Kidney (tissue), 22 donors: ENCODE measurements at places on chromosomes 2 and 18. TPM values are rescaled to one million over a fixed set of nuclear protein-coding genes. Genes with fewer than 3 reads are reported as not detected.
A peak's percentile ranks its signal among the peaks of the same experiment; 100 is the strongest.

MFSD2B gene
- not detected for polyA plus RNA-seq

- DNase-seq = no peak
Observed at GRCh38 chr2:79711098-79711497, 198.2 kb downstream of the CTNNA2 start.

GRCh38 chr2:138711812-138712211 is 68.4 kb downstream of the NXPH2 start:
- no peak for DNase-seq

DNA sequence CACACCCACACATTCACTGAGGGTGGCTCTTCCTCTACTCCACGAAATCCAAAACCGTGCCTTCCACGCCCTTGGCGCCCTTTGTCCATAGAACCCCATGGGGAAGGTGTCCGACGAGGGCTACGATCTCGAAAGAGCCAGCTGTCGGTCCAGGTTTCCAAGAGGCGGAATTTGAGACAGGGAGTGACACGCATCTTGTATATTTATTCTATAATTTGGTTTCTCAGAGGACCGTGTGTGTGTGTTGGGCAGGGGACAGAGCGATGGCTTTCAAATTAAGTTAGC is 726 bp downstream of the C2orf69 start:
- no peak for DNase-seq

GRCh38 chr2:11945139-11946126 is 199.0 kb downstream of the LPIN1 start:
- no peak for DNase-seq

DNA sequence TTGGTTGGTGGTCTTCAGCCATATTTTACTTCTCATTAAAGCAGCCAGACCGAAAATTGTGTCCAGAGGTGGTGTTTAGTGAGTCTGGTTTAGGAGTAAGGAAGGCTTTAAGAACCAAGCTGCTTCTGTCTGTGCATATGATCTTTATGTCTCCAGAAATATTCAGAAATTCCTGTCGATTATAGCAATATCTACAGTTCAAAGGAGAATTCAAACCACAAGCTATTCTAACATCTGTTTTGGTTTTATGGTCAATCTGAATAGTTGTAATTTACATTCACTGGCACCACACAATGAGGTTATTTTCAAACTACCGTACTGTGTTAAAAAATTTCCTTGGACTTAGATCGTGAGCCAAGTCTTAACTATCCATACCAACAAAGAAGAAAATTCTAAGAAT is 11.3 kb downstream of the UPP2 start:
- no peak for DNase-seq

- DNase-seq = no peak
Observed at GRCh38 chr2:67752199-67752598, 310.6 kb downstream of the C1D start.

ATP9B gene
- polyA plus RNA-seq = 10.0 TPM

AP1S3 gene
- polyA plus RNA-seq = 2.5 TPM

RTP5 gene
- not detected for polyA plus RNA-seq

DNA sequence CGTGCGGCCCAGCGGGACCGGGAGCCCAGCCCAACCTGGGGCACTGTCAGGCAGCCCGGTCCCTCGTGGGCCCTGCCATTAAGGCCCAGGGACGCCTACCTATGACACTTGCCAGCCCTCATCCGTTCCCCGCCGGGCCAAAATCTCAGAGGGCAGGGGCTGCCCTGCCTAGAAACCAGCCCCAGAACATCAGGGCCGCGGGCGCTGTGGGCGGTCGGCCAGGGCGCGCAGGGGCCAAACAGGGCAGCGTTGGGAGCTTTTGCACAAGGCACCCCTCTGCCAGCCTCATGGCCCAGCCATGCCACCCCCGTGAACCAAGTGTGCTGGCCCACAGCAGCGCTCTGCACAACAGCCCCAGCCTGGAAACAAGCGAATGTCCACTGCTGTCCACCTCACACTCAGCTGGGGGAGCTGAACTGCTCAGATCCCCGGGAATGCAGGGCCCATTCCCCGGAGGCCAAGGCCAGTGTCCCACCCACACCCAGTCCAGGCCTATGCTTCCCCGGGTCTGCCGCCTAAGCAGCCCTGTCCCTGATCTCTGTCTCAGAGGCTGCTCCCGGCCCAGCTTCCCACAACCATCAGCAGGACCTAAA is 3.5 kb upstream of the NEURL3 start:
- peak; percentile 72 for DNase-seq

GRCh38 chr2:171247741-171248662 is 87.3 kb upstream of the TLK1 start:
- no peak for DNase-seq

DNA sequence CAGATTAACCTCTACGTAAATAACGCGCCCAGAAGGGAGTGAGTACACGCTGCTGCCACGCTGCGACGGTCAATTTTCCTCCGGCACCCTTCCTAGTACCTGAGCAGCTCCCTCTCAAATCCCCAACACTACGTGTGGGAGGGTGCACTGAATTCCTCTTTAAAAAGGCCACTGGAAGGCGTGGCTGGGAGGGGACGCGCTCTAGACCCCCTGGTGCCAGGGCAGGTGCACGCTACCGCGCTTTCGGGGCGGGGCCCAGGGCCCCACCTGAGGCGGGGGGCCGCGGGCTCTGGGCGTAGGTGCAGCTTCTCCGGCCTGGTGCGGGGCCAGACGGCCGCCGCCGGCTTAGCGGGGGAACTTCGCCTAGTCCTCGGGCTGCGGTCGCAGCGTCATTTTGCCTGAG is 668 bp upstream of the ANKRD12 start:
- DNase-seq = no peak

DNA sequence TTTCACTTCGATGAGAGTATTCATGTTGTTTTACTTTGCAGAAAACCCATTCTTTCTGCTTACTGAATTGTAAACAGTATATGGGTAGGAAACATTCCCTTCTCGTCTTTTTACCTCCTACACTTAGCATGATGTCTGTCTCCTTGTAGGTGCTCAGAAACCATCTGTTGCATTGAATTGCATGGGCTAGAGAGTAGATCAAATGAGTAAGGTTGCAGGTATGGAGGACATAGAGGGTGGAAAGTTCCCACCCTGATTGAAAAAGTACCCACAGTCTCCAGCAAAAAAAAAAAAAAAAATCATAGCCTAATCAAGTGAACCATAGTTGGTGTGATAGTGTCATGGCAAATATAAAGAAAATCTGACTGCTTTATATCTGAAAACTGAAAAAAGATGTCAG is 1.7 kb downstream of the CYTIP start:
- DNase-seq = no peak

- no peak for DNase-seq
Observed at GRCh38 chr2:237065071-237065377, 20.7 kb upstream of the COPS8 start.

DNA sequence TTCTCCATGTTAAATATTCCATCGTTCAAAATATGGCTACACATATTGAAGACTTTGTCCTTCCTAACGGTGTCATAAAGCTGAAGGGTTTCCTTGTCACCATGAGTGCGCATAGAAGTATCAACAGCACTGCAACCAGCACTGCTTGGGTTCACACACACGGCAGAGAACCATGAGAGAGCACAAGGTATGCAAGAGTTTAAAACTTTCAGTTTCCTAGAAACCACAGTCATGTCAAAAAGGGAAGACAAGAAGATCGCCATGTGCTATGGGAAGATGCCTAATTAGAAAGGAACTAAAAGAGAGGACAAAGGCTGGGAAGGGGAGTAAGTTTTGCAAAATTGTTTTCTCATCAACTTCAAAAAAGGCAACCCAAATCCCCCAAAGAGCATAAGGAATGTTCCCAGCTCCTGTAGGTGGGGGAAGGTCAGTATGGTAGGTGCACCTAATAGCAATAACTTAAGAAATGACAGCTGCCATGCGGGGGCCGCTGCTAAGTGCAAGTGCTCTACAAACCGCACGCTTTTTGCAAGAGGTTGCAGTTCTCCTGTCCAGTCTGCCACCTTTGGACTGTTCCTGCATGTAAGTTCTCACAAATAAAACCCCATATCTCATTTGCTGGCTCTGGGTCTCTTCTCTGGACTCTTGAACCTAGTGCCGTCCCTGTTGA is 136.8 kb downstream of the TMEM163 start:
- DNase-seq = no peak

DNA sequence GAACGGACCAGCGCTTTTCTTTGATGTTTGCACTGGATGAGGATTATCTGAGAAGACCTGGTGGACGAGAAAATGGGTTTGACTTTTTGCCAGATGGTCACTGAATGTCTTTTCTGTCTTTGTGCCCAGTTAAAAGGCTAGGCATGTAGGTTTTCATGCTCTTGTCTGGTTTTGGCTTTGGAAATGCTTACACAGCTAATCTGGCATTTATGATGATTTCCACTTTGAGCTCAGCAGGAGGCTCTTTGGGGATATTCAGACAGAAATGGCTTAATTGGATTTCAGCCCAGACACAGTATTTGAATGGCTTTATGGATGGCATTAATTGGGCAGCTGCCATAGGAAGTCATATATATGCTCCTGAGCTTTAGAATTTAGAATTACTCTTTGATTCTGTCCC is 59.6 kb downstream of the NCK2 start:
- DNase-seq = no peak

CXCR1 gene
- polyA plus RNA-seq = not detected

GRCh38 chr2:158269143-158269542 is 167.5 kb downstream of the UPP2 start:
- DNase-seq = no peak

DNA sequence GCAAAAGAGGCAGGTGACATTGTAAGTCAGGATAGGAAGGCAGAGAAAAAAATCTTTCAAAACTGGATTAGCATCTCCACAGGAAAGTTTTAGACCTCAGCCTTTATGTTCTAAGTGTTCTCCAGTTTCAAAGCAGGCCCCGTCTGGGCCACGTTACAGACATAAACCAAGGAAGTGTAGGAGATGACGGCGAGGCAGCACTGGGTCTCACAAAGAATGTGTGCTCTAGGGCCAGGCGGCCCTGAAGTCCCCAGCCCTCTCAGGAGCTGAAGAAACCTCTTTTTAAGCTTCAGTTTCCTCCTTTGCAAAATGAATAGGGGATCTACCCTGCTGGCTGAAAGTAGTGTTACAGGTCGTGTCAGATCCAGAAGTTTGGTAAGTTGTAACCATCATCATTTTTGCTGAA is 81.7 kb downstream of the SPRED2 start:
- peak; percentile 73 for DNase-seq

REG3G gene
- 19.4 TPM for polyA plus RNA-seq

POTEC gene
- not detected for polyA plus RNA-seq

MYO7B gene
- polyA plus RNA-seq = 22.2 TPM

CRACDL gene
- polyA plus RNA-seq = 4.3 TPM

DNA sequence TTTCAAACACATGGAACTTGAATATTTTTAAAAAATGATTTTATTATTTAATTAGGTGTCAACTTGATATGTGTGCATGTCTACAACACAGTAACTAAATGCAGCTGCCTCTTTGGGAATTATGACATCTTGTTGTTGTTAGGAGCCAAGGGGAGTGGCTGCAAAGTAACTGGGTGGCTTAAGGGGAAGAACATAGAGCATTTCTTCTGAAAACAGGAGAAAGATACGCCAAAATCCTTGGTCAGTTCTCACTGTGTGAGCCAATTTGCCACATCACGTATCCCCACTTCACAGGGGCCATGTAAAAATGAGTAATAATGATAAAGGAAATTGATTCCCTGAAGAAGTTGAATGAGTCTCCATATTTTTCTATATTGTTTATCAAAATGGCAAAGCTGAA is 309.8 kb upstream of the COL3A1 start:
- no peak for DNase-seq

DNA sequence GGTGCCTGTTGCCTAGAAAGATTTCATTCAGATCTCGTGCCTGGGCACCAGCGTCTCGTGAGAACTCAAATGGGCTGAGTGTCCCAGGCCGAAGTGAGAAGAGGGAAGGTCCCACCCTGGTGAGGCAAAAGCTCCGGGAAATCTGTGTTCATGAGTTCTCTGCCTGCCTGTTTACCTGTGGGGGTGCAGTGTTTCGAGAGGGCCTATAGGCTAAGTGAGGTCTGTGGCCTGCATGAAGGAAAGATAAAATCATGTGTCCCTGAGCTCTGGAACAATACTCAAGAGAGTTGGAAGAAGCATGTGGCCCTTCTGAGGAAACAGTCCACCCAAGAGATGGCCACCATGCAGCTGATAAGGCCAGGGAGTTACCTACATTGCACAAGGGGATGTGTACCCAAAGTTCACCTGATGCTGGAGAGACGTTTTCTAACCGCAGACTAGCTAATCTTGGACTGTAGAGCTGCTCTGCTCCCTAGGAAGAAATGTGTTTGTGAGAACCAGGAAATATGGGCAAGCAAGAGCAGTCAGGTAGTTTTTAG is 63.5 kb upstream of the ST3GAL5 start:
- DNase-seq = no peak

- DNase-seq = no peak
Observed at GRCh38 chr2:150410809-150411208, 76.7 kb downstream of the RND3 start.

DNA sequence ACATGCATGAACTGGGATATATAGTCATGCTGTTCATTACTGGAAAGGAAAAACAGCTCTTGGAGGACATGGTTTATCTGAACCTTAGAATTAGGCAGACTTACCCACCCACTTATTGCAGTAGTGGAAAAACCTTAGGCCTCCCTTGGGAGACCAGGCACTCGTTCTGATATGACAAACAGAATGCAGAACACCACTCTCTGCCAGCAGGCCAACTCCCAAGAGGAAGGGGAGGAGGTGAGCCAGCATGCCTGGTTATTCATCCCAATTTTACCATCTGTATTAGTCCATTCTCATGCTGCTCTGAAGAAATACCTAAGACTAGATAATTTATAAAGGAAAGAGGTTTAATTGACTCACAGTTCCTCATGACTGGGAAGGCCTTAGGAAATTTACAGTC is 17.5 kb downstream of the C18orf63 start:
- DNase-seq = no peak

NAPG gene
- polyA plus RNA-seq = 15.0 TPM

DNA sequence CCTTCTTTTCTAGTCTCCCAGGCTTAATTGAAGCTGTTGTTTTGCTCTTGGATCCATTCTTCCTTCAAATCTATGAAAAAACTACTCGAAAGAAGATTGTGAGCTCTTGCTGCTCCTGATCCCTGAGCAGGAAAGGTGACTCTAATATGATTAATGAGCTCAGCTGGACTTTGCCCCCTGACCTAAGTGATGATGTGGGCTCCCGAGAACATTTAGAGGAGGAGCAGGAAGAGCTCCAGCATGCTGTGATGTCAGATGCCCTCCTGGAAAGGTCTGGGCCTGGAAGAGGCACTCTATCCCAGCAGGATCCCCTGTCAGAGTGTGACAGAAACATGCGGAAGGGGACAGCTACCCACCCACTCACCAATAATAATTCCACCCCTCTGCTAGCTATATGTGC is 117.9 kb upstream of the PELI1 start:
- DNase-seq = no peak

FBLN7 gene
- polyA plus RNA-seq = 0.71 TPM

- no peak for DNase-seq
Observed at GRCh38 chr2:16958266-16958665, 292.6 kb upstream of the CYRIA start.

- DNase-seq = no peak
Observed at GRCh38 chr18:38619129-38619528, 1053.5 kb upstream of the CELF4 start.

DSEL gene
- polyA plus RNA-seq = 1.9 TPM

DNA sequence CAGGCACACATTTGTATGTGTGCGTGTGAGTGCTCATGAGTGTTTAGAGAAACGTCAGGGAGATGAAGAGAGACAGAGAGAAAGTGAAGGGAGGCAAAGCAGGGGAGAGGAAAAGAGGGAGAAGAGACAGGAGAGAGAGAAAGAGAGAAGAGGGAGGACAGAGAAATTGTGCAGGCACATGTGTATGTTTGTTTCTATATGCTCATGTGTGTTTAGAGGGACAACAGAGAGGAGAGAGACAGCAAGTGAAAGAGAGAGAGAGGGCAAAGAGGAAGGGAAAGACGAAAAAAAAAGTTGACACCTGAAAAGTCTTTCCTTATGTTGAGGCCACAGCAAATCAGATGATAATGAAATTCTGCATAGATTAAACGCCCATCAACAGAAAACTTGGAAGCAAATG is 541.1 kb downstream of the TNS1 start:
- DNase-seq = no peak
